Foreskin fibroblast (primary cell): ENCODE measurements at places on chromosomes 6 and 20.

- DNase-seq = no peak
These were observed 39.9 kb downstream of the MAP7 start for GRCh38 chr6:136510299-136510698.

- no peak for DNase-seq
These were observed 166.1 kb downstream of the OTOR start for GRCh38 chr20:16914277-16914676.

DNA sequence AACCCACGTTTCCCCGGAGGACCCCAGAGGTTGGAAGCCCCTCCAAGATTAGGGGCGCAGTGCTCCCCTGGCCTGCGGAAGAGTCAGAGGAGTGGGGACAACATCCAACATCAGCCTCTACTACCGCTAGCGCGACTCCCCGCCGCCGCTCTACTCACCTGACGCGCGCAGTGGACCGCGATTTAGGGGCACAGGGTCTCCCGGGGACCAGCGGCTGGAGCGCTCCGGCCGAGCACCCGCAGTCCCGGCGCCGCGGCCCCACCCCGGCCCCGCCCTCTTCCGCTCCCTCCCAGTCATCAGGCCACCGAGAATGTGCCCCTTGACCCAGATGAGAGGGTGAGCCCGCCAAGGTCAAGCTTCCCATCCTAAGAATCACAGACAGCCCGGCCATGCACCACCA, at the start of gene ZFP57:
ZFP57 (minus strand) TSS at position 249 of the 400 bp plus-strand sequence. CDS start 4,149 bp downstream, outside the sequence.
- no peak for DNase-seq

DNA sequence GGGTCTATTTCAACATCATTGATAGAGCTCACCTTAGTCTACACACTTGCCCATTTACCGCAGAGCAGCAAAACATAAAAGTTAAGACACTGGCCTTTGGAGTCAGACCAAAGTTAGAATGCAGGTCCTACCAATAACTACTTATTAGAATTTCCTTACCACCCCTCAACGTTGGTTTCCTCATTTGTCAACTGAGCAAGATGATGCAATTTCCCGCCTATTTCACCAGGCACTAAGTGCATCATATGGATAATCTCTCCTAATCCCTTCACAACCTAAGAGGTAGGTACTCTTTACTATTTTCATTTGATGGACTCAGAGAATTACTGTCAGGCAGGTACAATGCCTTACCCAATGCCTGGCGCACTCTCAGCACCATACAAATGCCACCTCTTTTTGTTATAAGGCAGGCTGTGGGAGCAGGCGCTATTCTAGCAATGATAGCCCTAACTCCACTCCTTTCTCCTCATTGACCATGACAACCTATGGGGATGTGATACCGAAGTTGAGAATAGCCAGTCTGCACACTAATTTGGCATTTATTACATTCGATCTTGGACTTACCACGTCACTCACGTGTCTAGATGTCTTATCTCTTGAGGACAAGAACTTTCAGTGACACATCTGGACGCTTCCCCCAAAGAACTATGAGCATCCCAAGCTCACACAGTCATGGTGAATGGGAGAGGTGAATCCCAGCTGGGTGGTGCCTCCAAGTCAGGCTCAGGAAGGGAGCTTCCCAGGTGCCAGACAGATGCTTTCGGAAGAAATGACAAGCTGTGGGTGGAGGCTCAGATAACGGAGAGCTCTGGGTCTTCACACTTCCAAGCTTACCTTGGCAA, 128.1 kb upstream of the STMND1 start:
- no peak for DNase-seq

DNA sequence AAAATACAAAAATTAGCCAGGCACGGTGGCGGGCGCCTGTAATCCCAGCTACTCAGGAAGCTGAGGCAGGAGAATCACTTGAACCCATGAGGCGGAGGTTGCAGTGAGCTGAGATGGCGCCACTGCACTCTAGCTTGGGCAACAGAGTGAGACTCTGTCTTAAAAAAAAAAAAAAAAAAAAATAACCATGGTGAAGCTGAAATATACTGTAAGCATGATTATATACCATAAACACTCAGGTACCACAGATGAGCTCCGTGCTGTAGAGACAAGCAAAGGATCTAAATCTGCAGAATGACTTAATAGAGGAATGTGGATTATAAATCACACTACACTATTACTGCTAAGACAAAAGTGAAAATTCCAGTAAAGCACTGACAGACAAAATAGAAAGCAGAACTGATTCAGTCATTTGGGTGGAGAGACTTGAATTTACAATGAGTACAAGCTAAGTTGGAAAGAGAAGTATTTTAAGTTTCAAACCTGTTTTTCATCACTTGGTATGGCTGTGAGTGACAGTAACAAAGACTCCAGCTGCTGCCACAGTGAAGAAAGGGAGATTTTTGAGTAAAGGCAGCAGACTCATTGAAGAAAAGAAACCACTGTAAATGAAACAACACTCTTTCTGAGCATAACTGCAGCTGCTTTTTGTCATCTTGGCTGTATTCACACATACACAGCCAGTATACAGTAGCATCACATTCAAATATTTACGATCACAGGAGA, 322.1 kb downstream of the RNGTT start:
- no peak for DNase-seq
